ENCODE measurements at places on chromosomes 5 and 9.

DNA sequence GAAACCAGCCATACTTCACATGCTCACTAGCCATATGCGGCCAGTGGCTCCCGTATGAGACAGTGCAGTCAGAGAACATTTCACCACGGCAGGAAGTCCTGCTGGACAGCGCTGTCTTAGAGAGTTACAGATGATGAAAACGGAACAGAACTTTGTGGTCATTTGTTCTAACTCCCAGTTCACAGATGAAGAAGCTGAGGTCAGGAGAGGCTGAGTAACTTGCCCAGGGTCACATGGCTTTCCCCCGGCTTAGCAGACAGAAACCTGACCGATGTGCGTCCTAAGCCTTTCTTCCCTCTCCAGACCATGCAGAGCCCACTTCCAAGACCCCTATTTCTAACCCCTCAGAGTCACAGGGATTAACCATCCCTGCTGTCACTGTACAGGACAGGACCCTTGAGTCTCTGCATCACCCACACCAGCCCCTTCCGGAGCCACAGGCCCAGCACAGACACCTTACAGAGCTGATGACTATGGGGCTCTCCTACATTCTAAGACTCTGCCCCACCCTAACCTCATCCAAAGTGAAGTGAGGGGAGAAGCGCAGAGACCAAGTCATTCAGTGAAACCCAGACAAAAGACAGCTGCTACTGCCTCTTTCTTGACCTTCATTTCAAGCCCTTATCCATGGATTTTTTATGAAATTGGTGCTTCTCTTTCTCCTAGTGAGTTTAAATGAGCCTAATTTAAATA, 86.9 kb downstream of the PTPN3 start:
- no peak for DNase-seq

DNA sequence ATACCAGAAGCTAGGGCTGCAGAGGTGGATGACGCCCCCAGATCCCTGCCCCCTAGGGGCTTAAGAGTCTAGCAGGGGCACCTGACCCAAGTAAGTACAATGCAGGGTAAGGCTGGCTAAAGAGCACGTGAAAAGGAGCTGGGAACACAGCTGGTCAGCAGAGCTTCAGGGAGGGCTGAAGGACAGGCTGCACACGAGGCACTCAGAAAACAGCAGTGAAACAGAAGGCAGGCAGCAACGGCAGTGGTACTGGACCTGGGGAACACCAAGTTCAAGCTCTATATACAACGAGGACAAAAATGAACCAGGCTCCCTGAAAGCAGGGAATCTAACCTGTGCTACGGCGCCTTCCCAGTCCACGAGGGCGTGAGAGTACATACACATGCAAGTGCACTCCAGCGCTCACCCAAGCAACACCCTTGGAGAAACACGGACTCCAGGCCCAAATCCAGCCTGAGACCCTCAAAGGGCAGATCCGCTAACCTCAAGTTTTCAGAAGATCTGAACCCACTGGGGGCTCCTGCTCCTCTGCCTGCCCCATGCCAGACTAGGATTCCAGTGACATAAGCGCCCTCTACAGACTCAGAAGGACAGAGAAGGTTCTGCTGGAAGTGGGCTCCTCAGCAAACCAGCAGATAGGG, 57.4 kb downstream of the PSMB7 start:
- no peak for DNase-seq

- peak; percentile 20 for DNase-seq
Observed at GRCh38 chr9:91071184-91071990, 269.8 kb downstream of the SYK start.

- no peak for DNase-seq
Observed at GRCh38 chr5:116453988-116454411, 120.6 kb downstream of the SEMA6A start.

DNA sequence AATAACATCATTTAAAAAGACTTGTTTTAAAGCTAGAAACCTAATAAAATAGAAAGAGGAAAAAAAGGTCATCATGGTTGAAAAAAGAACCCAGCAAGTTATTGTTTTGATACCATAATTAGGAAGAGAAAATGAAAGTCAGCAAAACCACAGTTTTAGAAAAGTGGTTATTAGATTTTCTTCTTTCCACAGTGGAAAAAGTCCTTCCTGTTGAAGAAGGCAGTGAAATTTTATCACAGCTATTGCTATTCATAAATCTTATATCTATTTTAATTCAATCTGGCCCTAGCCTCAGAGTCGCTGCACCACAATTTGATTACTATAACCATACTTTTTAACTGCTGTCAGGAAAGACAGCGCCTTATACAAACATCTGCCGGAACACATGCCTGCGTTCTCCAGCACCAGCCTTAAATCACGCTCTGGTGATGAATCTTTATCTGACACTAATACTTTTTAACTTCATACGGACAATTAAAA, 60.3 kb downstream of the MAPKAP1 start:
- DNase-seq, result no peak

GRCh38 chr9:104280178-104280560, 186.1 kb downstream of the SMC2 start:
- DNase-seq, result no peak

DNA sequence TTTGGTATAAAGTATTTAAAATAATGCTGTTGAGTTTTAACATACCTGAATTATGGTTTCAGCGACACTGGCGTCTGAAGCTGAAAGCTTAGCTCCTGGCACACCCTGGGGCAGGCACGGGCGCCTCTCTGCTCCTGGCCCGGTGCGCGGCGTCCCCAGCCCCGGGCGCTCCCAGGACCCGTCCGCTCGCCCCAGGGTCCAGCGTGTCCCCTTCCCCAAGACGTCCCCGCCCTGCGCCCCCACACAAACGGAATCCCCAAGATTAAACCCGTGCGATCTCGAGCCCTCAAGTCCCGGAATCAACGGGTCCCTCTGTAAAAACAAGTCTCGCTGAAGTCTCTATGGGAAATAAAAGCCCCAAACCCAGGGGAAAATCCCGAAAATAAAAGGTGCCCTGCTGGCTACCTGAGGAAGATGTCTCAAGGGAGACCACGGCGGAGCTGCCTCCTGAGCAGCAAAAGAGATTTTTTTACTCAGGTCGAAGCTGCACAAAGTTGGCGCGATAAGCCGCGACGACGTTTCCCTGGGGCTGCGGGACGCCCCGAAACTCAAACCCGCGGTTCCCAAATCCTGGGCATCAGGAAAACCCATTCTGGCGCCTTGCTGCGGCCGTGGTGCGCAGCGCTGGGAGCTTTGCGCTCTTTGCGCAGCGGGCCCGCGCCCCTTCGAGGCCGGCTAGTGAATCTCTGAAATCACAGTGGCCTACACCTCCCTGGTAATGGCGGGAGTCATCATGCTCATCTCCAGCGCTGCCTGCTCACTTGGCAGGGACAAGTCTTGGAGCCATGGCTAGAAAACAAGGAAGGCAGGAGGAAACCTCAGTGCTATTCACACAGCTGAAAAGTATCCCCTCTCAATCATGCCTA, 6.3 kb upstream of the IFNA8 start:
- no peak for DNase-seq

- DNase-seq, result no peak
Observed at GRCh38 chr5:56264417-56265025, 31.4 kb upstream of the ANKRD55 start.

DNA sequence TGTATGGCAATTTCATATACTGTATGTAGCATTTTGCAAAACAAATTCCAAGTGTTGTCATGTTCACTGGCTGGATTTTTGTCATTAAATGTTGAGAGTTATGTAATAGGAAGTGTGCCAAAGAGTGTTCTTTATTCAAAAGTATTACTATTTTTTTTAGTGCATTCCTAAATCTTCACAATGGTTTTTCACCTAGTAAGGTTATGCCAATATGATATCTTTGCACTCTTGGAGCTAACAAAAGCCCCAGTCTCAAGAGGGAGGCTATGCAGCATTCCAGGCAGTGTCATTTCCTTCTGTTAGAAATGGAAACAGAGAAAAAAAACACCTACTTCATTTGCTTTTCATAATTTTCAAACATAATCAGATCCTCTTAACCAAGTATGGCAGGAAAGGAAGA, 5.1 kb upstream of the SSBP2 start:
- DNase-seq, result no peak

- DNase-seq, result no peak
Observed at GRCh38 chr9:107054146-107054545, 191.2 kb downstream of the ZNF462 start.

DNA sequence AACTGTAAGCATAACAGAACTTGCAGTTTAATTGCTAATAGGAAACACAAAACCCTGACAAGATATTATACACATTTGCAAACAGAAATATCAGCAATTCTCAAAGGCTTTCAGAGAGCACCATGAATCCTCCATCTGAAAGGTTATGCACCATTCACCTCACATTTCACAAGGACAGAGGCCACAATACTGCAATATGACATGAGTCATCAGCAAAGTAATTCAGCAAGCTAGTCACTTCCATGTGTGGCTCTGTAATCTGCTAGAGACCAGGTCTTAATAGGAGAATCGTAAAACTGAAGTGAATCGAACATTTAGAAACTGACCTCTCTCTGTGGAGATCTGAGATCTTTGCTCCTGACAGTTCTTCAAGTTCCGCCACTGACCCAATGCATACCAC, 28.3 kb downstream of the IARS1 start:
- no peak for DNase-seq

DNA sequence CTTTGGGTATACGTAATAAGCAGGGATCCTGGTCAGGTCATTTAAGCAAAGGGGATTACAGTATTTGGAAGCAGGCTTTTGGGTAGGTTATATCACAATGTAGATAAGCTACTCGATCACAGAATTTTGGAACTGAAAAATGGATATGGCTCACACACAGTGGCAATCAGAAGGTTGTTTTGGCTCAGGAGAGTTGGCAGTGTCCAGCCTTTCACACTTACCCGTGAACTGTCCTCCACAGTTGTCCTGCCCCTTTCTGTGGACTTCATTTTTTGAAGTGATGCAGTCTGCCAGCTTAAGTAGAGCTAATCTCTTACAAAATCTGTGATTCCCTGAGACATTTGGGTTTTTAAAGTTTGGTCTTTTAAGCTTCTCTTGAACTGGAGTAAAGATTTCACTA, 30.7 kb downstream of the ICE1 start:
- DNase-seq, result no peak

DNA sequence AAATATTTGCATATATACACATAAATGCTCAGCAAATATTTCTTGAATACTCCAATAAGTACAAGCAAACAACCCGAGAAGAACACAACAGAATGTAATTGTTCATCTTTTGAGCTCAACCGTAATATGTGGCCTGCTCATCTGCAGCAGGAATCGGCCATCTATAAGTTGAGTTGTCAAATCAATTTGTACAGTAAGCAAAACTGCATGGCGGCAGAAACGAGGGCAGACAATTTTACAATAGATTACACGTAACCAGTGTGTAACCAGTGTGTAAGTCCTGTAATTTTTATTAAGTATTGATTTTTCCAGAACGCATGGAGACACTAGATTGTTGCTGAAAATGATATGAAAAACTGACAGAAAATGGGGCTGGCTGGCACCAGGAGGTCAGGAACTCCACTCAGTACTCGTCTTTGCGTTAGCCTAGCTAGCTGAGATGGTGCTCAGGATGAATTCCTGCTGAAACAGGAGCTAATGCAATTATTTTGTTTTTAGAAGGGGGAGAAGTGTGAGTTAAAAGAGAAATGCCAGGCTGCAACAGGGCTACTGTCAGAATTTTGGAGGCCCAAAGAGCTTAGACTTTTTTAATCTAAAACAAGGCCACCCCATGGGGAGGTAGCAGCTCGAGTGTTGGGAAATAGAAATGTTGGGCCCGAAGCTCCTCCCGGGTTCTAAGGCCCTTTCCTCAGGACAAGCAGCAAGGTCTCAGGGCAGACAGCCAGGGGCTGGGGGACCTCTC, 682 bp downstream of the DHX29 start:
- DNase-seq, result no peak

GRCh38 chr5:129041196-129041881, 53.2 kb upstream of the ISOC1 start:
- DNase-seq, result no peak

- DNase-seq, result no peak
Observed at GRCh38 chr5:33179301-33179700, 261.5 kb upstream of the TARS1 start.

DNA sequence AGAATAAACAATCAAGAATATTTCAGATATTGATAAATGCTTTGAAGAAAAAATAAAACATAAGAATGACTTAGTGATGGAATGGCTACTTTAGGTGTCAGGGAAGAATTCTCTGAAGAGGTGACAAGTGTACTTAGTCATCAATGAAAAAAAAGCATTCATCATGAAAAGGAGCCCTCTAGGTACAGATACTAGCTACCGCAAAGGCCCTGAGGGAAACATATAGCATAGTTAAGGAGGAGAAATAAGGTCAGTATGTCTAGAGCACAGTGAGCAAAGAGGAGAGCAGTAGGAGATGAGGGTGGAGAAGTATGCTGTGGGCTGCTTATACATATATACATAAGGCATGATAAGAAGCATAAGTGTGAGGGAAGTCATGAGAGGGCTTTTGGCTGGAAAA, 41.8 kb downstream of the CSF2 start:
- DNase-seq, result no peak

DNA sequence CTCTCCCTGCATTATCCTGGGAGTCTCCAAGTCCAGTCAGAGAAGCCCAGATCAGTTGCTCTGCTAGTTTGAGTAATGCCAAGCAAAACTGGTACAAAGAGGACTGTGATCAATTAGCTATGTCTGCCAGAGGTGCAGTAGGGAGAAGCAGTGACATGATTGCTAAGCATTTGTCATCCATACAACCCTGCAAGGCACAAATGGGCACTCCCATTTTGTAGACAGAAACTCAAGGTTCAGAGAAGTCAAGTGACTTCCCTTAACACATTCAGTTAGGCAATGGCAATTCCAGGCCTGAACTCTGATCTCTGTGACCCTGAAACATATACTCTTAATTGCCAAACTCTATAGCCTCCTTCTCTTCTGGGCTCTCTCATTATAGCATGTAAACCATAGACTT, 34.0 kb downstream of the NDST1 start:
- DNase-seq, result no peak

- no peak for DNase-seq
Observed at GRCh38 chr5:606061-606460, 6.1 kb upstream of the CEP72 start.

DNA sequence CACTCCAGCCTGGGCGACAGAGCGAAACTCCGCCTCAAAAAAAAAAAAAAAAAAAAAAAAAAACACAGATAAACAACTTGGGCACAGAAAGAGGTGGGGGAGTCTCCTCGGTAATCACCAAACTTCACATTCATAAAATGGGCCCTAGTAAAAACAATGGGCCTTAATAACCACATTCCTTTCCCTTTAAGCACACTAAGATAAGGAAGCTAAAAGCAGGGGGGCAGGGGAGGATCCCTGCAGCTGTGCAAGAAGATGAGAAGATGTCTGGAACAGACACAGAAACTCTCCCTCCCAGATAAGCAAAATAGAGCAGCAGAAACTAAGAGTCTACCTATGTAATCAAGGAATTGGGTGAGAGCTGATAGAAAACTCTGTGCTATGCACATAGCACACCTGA, 111.2 kb upstream of the FAM174A start:
- no peak for DNase-seq

DNA sequence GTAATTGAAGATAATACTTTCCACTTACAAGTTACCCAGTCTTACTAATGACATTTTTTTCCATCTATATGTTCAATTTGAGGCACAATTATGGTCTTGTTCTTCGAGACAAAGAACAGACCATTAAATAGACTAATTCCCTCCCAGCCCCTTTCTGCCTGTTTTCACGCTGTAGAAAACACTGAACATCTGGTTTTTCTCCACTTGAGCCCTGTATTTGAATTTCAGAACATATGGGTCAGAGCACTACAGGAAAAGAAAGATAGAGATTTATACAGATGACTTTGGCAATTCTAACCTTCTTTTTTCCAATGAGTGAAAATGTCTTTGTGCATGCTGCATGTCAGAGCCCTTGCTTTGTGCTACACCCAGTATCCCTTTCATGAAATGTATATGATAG, 506.9 kb downstream of the LRRC70 start:
- no peak for DNase-seq
